CD4-positive, alpha-beta T cell treated with Interleukin-12 subunit alpha and Interleukin-12 subunit beta, for 1 hour (primary cell): ENCODE measurements at places on chromosomes 5 and 9.
A peak's percentile ranks its signal among the peaks of the same experiment; 100 is the strongest.

DNA sequence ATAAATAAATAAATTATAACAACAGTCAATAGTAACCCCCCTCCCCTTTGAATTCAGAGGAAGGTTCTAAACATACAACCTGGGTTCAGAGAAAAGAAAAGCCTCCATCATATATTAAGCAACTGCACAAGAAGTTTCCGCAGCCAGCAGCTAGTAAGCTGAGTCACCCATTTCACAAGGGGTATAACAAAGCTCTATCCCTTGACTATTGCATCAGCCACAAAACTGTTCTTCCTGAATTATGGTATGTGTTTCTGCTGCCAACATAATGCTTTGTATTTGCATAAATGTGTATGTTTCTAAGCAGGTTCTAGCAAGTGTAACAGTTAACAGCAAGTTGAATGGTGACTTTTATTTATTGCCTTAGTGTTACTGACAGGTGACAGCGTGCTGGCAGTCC, 6.8 kb upstream of the CEP120 start:
- no peak for DNase-seq

DNA sequence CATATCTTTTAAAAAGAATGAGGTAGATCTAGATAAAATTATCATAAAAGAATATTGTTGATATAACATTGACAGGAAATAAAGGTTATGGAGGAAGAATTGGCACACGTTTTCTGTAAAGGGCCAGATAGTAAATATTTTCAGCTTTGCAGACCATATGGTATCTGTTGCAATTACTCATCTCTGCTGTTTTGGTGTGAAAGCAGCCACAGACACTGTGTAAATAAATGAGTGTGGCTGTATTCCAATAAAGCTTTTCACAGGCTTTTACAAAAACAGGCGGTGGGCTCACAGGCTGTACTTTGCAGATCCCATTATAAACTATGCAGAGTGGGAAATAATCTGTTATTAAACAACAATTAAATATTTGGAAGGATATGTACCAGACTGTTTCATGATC, 87.4 kb downstream of the SGCD start:
- no peak for DNase-seq

DNA sequence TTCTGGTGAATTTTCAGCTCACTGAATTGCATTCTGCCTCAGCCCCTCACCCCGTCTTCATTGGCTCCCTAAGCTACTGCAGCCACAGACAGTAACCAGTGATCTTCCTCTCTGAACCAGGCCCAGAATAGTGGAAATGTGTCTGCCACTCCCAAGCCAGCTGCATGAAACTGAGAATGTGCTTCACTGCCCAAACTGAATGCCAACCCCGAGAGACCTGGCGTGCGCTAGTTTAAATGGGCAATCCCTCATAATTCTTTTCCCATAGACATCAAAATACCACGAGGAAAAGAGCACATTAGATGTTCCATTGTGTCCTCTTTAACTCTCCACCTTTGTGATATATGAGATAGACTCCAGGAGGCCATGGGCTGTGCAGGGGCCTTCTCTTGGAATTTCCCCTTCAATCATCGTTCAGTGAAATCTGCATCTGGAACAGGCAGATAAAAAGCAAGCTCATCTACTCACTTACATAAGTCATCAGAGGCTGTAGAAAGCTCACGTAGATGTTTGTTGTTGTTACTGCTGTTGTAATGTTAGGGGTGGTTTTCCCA, 320.2 kb downstream of the NFIB start:
- DNase-seq, result no peak

- DNase-seq, result no peak
Observed at GRCh38 chr5:121399879-121400278, 451.8 kb upstream of the FTMT start.

DNA sequence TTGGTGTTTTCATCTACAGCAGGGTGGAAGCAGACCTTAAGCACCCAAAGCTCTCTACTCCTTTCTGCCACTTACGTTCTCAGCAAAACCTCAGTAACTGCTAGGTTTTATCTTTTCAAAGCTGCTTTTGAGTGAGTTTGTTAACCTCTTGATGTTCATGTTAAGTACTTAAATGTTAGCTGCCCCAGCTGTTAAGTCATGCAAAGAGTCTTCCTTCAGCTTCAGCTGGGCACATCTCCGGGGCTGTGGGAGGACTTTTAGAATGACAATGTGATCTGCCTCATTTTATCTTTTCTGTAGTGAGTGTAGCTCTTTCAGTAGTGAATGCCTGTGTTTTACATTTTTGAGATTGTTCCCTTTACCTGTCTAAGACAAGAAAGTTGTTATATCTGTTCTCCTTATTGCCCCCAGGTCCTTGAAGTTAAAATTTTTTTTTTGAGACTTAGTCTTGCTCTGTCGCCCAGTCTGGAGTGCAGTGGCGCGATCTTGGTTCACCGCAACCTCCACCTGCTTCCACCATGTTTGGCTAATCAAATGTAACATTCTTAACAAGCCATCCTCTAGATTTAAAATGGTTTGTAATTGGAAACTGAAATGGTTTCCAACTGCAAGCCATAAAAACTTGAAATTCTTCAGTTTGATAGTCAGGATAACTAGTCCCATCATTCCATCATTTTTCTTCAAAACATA, 19.6 kb downstream of the KDM4C start:
- DNase-seq, result no peak

- DNase-seq, result no peak
Observed at GRCh38 chr9:89340332-89340731, 22.0 kb downstream of the SECISBP2 start.

GRCh38 chr9:101791938-101792337, 53.5 kb upstream of the GRIN3A start:
- no peak for DNase-seq

DNA sequence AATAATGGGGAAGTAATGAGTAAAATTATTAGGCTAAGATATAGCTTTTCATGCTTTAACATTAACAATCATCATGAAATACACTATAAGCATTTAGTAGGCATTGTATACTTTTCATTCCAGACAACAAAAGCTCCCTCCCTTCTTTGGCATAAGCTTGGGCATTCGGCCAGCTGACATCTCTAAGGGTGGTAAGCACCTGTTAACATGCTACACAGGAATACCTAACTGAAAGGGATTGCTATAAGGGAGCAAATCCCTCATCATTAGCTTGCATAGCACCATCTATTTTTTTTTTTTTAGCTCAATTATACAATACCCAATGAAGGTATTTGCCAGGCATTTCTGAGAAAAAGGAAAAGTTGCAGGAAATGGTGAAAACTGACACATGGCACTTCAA, 16.6 kb downstream of the STRBP start:
- DNase-seq, result no peak

- no peak for DNase-seq
Observed at GRCh38 chr5:131986161-131986912, 25.1 kb downstream of the ACSL6 start.

- DNase-seq, result peak; percentile 79
Observed at GRCh38 chr5:50751064-50751657, 84.7 kb downstream of the PARP8 start.

- no peak for DNase-seq
Observed at GRCh38 chr9:121450241-121450640, 49.4 kb downstream of the GGTA1 start.

DNA sequence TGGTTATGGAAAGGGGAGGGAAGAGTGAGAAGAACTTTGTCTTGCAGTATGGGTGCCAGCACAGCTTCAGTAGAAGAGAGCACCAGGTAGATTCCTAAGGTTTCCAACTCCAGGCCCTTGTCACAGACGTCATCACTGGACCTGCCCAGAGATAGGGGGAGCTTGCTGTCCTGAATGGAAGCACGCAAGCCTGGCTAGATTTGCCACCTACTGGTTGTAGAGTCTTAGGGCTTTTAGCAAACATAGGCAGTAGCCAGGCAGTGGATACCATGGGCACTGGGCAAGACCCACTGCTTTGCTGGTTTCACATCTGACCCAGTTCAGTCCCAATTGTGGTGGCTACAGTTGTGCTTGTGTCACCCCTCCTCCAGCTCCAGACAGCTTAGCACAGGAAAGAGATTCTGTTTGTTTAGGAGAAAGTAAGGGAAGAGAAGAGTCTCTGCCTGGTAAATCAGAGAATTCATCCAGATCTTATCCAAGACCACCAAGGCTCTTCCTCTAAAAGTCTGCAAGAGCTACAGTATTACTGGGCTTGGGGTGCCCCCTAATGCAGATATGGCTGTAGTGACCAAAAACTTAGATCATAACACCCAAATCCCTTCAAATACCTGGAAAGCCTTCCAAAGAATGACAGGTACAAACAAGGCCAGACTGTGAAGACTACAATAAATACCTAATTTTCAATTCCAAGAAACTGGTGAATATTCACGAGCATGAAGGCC, 158.9 kb downstream of the HINT1 start:
- no peak for DNase-seq

DNA sequence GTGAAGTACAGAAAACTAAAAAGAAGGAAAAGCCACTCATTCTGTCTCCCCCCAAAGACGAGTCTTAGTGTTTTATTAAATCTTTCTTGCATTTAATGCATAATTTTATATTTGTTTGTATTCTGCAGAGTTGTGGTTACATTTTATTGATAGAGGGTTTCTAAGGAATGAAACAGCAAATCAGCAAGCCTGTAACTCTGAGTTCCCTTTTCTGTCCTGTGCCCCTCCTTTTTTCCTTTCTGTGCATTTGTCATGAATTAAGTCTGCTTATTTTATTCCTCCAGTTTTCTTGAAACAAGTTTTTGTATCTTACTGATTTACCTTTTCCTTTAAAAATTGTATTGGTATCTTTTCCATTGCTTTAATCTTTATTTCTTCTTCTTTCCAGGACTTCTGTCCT, 132.8 kb downstream of the MUSK start:
- DNase-seq, result no peak

DNA sequence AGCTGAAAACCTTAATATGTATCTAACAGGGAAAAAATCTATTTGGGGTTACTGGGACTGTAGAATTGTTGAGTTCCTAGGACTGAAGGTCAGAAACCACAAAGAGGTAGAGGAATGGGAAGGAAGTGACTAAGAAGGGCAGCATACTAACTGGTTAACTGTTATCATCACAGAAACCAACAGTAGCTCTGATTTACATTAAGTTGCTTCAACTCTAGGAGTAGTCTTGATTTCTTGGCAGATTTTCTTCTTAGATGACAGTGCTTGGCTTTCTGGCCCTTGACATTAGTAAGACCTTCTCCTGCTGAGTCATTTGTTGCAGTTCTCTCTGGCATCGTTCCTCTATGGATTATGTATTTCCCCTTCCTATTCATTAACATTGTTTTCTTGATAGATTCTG, 116.1 kb upstream of the RASA1 start:
- DNase-seq, result no peak

DNA sequence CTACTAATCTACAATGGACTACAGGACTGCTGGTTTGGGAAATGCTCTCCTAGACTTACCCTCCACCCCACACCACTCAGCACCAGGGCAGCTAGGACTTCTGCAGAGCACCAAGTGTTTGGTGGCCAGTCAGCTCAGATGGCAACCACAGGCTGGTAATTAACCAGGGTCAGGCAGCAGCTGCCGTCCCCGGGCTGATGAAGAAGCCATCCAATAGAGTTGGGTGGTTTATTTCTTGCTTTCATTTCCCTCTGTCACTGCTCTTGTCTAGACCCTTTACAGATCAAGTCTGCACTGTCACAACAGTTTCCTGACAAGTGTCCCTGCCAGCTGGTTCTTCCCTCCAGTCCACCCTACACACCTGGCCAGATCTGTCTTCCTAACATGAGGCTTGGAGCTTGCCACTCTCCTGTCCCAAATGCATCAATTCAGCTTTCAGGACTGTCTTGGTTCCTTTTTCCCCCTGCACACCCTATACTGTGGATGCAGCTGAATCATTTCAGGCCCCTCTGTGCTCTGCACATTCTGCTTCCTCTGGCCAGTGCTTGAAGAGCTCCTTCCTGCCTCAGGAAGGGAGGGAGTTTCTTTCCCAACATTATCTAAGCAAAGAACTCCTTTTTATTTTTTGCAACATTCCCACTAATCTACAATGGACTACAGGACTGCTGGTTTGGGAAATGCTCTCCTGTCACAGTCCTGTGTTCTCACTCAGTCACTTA, 30.2 kb upstream of the HSPA9 start:
- DNase-seq, result no peak

- DNase-seq, result no peak
Observed at GRCh38 chr5:32331935-32332274, 19.2 kb upstream of the MTMR12 start.

DNA sequence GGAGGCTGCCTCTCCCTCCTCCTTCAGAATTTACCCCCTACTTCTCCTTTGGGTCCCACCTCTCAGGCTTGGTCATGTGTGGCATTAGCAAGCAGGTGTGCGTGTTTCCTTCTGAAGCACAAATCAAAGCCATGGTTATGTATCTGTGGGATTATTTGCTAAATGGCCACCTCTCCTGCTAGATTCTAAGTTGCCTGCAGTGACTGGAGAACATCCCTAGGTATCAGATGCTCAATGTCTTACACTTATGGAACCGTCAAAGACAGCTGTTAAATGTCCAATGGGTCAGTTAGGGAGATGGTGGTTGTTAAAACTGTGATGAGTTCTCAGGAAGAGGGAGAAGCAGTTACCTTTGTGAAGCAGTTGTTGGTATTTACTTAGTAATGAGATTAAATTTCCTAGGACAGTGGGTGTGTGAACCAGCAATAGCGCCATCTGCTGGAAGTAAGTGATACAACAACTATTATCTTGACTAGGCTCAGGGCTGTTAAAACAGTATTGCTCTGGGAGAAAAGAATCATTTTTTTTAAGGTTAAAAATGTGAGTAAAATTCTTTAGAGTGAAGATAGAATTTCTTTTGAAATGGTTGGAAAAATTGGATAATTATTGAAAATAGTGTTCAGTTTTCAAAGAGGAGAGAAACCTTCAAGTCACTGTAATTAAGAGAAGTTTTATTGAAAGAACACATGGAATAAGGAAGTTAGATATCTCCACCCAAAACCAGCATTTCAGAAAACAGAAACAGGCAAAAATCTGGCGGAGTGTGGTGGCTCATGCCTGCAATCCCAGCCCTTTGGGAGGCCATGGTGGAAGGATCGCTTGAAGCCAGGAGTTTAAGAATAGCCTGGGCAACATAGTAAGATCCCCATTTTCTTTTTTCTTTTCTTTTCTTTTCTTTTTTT, 71.3 kb downstream of the TMC1 start:
- DNase-seq, result peak; percentile 58

GRCh38 chr5:6843821-6844220, 130.6 kb downstream of the TENT4A start:
- no peak for DNase-seq

DNA sequence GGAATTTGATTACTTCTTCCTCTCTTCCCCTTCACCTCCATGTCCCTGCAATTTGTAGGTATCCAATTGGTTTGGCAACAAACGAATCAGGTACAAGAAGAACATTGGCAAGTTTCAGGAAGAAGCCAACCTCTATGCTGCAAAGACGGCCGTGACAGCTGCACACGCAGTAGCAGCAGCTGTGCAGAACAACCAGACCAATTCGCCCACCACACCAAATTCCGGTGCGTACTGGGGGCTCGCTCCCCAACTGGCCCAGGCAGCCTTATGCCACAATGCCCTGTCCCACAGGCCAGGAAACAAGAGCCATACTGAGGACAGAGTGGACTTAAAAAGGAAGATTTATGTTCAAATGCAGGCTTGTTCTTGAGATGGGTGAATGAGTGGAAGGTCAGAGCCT, 213.5 kb downstream of the PBX3 start:
- no peak for DNase-seq

DNA sequence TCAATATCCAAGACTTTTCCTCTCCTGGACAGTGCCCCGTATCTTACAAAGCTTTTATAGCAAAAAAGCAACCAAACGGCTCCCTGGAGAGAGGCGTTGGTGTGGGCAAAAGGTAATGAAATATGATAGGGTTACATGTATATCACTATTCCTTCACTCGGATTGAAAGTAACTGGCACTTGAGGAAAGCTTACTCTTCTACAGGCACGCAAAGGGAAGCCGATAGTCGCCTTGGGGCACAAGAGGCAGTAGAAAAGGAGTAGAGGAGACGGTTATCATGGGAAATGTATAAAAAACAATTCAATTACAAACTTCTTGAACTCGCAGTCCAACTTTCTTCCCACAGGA, 1.1 kb downstream of the DIAPH1 start:
- DNase-seq, result no peak
